ENCODE measurements at places on chromosomes 3 and 15.

DNA sequence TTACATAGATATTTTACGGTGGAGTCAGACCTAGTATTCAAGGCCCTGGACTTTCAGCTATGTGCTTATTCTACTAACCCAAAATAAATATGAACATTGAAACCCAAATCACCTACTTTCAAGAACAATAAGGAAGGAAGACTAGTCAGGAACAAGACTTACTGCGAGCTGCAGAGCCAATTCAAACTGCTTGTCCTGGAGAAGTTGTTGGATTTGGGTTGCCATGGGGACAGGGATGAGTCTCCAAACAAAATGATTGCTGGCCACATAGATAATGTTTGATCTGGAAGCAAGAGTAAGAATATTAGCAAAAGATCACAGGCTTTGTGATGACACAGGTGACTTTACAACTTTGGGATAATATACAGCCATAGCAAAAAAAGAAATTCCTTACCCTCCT lies 21.6 kb upstream of the PLA2G4F start:
- H3K36me3 ChIP-seq = no peaks in the 10 kb centered on the region
- no peaks in the 10 kb centered on the region for H3K27me3 ChIP-seq
- H3K4me3 ChIP-seq = no peak overlapping the region
- no peaks in the 10 kb centered on the region for H3K4me1 ChIP-seq

- no peak overlapping the region for H3K4me3 ChIP-seq
- no peaks in the 10 kb centered on the region for H3K27me3 ChIP-seq
- DNase-seq = no peak
- no peaks in the 10 kb centered on the region for H3K36me3 ChIP-seq
- H3K4me1 ChIP-seq = peaks cover 5% of the 10 kb centered on the region
Measured at GRCh38 chr3:43071313-43071893, 34.5 kb downstream of the POMGNT2 start.

GRCh38 chr3:74003734-74004133 lies 379.0 kb upstream of the PDZRN3 start:
- no peaks in the 10 kb centered on the region for H3K27me3 ChIP-seq
- no peaks in the 10 kb centered on the region for H3K4me1 ChIP-seq
- no peaks in the 10 kb centered on the region for H3K36me3 ChIP-seq
- no peak overlapping the region for H3K27ac ChIP-seq

GRCh38 chr3:40780291-40780924 lies 255.6 kb downstream of the ZNF621 start:
- H3K27ac ChIP-seq = peak overlapping the region; percentile 79
- H3K36me3 ChIP-seq = no peaks in the 10 kb centered on the region
- H3K27me3 ChIP-seq = no peaks in the 10 kb centered on the region

GRCh38 chr3:117126460-117126859 lies 416.9 kb downstream of the TUSC7 start:
- no peaks in the 10 kb centered on the region for H3K36me3 ChIP-seq
- H3K27me3 ChIP-seq = no peaks in the 10 kb centered on the region
- no peak overlapping the region for H3K4me3 ChIP-seq
- no peaks in the 10 kb centered on the region for H3K4me1 ChIP-seq
- DNase-seq = no peak

DNA sequence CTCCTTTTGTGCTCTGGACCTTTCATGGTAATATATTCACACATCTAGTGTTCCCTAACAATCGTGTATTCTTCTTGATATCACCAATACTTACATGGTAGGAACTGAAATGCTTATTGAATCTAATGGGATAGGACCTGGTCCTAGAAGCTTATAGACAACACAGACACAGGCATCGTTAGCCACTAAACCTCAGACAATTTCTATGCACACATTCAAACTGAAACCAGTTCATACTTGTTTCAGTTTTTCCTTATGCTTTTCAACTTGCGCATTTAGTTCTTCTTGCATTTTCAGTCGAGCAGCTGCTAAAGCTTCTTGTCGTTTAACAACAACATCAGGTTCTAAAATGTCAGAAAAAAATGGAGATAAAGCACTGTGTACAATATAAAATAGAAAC lies 2.3 kb downstream of the SELENOS start:
- H3K27me3 ChIP-seq = no peaks in the 10 kb centered on the region
- no peak overlapping the region for H3K27ac ChIP-seq

All from ovary (tissue), 10 donors.